ENCODE measurements at places on chromosomes 2 and 18.

DNA sequence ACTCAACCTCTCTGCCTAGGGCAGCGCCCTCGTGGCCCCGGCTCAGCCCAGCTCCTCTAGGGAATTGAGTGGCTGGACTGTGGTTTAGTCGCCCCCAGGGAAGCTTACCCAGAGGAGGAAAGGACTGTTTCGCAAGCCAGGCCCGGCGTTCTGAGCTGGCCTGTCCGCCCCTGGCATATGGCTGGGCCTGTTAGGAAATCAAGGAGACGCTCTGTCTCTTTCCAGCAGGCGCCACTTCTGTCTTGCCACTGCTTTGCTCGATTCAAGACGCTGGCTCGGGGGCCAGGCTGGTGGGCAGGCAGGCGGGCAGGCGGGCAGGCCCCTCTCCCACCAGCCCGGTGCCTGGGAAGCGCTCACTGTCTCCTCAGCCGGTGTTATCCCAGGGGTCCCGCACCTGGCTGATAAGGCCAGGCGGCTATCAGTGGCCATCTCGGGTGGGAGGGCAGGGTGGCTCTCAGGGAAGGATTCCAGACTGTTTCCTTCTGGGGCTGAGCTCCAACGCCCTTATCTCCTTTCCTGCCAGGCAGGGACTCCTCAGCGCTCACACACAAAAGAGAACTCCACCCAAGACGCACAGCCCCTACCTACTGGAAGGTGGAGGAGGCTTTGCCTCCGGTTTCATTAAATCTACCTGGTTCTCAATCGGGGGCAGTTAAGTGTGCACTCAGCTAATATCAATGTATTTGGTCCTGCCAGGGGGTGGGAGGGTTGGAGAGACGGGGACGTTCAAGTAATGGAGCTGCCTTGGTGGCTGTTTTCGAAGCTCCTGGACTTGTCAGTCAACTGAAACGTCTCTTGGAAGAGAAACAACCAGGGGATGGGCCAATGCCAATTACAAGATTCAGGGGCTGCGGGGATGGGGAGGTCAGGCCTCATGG, 109.1 kb downstream of the SMAD7 start:
- no peak for DNase-seq

- DNase-seq: peak; percentile 38
These were observed 118.1 kb upstream of the EPAS1 start for GRCh38 chr2:46179037-46179621.

DNA sequence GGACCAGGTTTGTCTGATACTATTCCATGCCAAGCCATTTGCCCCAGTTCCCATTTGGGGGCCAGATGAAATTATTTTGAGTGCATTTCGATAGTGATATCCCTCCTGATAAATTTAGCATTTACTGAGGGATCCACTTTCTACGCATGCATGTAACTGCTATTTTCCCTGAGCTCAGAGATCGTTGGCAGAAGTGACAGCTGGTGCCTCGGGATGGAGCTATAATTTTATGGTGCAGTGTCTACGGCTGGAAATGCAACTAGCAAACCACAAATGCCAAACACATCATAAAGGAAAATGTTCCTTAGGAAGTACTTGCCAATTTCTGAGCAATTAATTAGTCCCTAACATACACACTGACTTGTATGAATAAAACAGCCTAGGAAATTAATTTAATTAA, 254.8 kb downstream of the SLC8A1 start:
- no peak for DNase-seq

GRCh38 chr2:120440521-120441350, 94.8 kb downstream of the INHBB start:
- DNase-seq: no peak

- no peak for DNase-seq
These were observed 76.1 kb upstream of the TXNDC2 start for GRCh38 chr18:9809697-9810096.

DNA sequence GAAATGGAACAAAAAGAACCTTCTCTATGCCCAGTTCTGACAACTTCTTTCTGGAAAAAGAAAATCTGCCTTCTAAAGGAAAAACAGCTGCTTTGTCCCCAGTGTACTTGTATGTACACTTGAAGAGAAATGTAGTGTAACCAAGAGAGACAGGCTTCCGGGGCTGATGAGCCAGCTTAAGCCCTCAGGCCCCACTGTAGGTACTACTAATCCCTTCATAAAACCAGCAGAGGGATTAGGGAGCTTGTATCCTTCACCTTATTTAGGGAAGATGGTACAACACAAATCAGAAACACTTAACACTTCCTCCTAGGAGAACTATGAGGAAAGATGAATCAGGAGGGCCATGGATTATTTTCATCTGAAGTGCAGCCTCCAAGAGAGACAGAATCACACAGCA, 18.8 kb upstream of the SUCLG1 start:
- no peak for DNase-seq

GRCh38 chr2:44061876-44062275, 66.1 kb upstream of the LRPPRC start:
- no peak for DNase-seq

GRCh38 chr2:68934021-68934420, 18.7 kb downstream of the GKN2 start:
- DNase-seq: no peak

GRCh38 chr2:64947885-64948284, 41.3 kb upstream of the SLC1A4 start:
- no peak for DNase-seq

GRCh38 chr2:101375653-101376052, 11.7 kb downstream of the CREG2 start:
- no peak for DNase-seq

GRCh38 chr2:216915557-216916150, 55.8 kb upstream of the TNP1 start:
- no peak for DNase-seq

GRCh38 chr2:26848336-26849055, 564 bp downstream of the DPYSL5 start:
- DNase-seq: no peak

GRCh38 chr2:30400151-30400954, 46.7 kb upstream of the LCLAT1 start:
- DNase-seq: no peak

DNA sequence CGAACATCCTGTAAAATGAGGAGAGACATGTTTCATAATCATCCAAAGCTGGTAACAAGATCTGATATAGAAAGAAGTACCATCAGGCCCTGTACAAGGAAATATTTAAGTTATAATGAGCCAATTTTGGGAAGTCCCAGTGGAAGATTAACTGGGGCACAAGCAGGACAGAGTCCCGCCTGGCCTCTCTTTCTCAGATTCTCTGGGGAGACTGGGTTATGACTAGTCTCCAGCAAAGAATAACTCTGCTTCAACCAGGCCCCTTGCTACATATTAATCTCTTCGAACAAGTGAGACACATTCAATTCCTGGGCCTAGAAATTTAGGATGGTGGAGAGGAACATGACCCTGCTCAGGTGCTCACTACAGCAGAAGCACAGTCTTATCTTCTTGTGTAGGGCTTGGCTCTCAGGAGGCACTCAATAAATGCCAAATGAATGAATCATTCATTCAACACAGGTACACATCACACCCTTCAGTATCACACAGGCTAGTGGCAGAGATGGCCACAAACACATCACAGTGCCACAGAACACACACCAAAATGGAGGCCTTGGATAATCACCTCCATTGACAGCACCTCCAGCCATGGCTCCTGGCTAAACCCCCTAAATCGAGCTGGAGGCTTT, 46.4 kb upstream of the RNF152 start:
- no peak for DNase-seq

GRCh38 chr2:188610827-188611226, 319.2 kb downstream of the GULP1 start:
- no peak for DNase-seq

DNA sequence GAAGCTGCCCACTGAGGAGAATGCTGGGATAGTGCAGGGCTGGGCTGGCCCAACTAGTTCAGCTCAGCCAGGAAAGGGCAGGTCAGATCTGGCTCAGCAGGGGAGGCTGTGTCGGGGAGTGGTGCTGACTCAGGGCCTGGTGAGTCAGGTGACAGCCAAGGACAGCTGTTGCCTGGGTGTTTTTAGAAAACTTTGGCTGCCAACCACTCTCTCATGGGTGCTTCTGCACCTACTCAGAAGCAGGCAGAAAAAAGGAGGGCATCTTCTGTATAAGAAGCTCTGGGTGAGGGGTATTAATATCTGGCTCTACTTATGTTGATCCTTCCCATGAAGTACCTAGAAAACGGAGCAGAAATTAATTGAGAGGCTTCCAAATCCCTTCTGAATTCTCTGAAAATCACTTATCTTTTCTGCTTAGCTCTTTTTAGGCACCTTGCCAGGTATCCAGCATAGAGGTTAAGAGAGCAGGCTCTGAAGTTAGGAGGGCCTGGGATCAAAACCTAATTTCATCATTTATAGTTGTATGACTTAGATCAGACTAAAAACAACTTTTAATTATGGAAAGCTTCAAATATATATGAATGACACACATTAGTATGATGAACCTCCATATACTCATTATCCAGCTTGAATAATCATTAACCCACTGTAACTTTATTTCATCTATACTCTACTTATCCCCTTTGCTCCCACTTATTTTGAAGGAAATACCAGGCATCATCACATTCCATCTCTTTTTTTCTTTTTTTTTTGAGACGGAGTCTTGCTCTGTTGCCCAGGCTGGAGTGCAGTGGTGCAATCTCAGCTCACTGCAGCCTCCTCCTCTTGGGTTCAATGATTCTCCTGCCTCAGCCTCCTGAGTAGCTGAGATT, 15.5 kb upstream of the RAB10 start:
- DNase-seq: no peak

GRCh38 chr2:205024822-205025518, 479.7 kb downstream of the PARD3B start:
- DNase-seq: no peak

DNA sequence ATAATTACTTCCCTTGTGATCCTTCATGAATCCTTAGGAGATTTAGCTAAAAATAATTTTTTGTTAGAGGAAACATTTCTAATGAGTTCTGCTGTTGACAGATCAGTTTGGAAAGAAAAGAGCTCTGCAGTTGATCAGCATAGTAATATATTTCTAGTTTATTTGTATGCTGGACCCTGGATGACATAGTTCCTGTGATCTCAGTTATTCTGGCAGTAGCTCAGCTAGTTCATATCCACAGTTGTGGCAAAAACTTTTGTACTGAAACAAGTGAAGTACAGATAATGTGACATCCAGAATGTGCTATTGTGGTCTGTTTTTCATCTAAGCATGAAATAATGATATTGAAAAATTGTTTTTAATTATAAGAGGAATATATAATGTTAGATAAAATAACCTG, 33.7 kb downstream of the ABI2 start:
- no peak for DNase-seq

- DNase-seq: no peak
These were observed 220.0 kb downstream of the LOXHD1 start for GRCh38 chr18:46437061-46437460.

DNA sequence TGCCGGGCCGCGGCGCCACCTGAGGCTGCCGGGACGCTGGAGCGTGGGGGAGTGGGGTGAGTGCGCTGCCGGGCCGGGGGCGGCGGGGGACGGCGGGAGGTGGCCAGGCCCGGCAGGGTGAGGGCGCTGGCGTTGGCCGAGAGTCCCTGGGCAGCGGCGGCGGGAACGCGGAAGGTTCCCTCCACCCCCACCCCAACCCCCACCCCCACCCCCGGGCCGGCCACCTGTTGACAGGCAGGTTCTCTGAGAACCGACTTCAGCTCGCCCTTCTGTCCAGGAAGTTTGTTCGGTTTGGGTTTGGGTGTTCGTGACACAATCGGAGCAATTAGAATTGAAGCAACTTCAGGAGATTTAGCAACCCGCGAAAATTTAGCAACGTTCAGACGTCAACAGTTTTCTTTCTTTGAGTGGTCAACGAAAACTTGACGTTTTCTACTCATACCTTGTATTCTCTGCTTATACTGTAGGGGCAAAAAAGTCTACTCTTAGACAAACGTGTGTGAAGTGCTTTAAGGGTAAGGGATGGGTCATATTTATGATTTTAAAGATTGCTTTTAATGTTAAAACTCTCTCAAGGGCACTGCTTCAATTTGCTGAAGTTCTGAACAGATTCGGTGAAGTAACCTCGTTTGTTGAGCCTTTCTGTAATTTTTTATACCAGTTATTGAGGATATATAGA, 9.3 kb downstream of the OTX1 start:
- DNase-seq: no peak

DNA sequence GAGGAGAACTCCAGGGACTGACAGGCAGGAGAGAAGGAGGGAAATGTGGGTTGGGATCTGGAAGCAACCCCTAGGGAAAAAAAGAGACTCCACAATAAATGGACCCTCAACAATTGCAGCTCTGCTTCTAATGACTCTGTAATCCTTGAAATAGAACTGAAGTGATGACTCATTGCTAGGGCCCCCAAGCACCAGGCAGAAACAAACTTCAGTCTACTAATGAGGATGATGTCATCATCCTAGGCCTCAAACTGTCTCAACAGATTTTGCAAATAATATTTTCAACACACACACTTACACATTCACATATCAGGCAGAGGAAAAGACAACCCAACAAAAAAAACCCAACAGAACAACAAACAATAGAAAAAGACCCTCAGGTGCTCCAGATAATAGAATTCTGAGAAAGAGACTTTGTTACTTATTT, 143.3 kb downstream of the HDAC4 start:
- DNase-seq: no peak

- DNase-seq: no peak
These were observed 127.8 kb downstream of the MREG start for GRCh38 chr2:215885536-215885935.

- DNase-seq: no peak
These were observed 211.0 kb upstream of the ZC3H15 start for GRCh38 chr2:186274936-186275575.

GRCh38 chr2:11554399-11554716, 20.5 kb downstream of the GREB1 start:
- no peak for DNase-seq

GRCh38 chr2:58635801-58636375, 394.8 kb upstream of the FANCL start:
- no peak for DNase-seq

DNA sequence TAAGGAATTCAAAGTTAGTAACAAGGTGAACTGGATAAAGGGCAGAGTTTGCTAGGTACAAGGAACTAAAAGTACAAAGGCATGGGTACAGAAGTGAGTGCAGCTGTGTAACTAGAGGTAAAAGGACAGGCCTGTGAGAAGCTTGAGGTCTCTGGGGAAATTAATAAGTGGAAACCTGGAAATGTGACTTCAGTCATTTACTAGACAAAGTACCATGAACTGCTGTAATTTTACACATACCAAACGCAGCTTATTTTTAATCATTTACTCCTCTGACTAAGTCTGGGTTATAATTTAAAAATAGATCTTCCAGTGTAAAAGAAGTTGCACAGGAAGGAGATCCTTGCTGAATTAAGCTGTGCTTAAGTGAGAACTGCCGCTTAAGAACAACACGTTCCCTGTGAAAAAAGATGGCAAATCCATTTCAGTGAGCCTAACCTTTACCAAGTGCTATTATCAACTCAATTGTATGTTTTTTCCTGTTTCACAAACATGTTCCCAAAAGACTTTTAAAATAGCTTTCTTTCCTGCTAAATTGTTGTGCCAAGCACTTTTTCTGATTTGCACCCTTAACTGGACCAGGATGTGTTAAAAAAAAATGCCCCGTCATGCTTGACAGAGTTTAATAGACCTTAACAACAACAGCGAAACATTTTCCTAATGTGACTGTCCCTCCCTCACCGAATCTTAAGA, 44.3 kb downstream of the CALCRL start:
- no peak for DNase-seq

GRCh38 chr2:106158871-106159270, 35.2 kb downstream of the UXS1 start:
- peak; percentile 53 for DNase-seq

All from effector CD4-positive, alpha-beta T cell (primary cell).